ENCODE measurements at places on chromosomes 6 and 20.

DNA sequence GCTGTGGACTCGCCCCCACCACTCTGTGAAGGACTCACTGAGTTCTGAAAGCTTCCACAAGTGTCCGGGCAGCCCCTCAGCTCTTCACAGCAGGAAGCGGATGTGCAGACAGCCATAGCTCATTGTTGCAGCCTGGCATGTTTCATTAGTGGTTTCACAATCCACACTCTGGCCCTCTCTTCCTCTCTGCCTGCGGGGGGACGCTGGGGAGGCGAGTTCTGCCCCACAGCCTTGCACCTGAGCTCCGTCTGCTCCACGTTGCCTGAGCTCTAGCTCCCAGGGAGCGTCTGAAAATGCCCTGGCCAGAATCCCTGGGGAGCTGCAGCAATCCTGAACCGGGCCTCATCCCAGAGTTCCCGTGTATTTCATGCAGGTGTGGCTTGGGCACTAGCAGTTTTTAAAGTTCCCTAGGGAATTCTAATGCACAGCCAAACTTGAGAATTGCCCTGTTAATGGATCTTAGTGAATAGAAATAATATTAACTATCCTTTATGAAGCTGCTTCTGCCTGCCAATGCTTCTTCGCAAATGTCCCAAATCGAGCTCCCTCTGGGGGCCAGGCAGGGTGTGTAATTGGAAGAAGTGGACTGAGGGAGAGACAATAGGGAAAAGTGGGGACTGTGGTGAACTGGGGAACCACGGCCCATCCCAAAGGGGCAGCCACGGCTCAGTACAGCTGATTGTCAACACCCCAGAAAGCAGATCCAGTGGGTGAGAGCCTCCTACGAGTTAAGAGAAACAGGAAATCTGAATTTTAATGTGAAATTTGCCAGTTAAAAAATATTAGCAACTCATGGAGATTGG lies 51.5 kb downstream of the CTCFL start:
- no peak for DNase-seq

GRCh38 chr6:109471105-109471810 lies 11.8 kb downstream of the ZBTB24 start:
- DNase-seq, result no peak

- no peak for DNase-seq
Observed at GRCh38 chr6:11346516-11346915, 114.0 kb upstream of the NEDD9 start.

DNA sequence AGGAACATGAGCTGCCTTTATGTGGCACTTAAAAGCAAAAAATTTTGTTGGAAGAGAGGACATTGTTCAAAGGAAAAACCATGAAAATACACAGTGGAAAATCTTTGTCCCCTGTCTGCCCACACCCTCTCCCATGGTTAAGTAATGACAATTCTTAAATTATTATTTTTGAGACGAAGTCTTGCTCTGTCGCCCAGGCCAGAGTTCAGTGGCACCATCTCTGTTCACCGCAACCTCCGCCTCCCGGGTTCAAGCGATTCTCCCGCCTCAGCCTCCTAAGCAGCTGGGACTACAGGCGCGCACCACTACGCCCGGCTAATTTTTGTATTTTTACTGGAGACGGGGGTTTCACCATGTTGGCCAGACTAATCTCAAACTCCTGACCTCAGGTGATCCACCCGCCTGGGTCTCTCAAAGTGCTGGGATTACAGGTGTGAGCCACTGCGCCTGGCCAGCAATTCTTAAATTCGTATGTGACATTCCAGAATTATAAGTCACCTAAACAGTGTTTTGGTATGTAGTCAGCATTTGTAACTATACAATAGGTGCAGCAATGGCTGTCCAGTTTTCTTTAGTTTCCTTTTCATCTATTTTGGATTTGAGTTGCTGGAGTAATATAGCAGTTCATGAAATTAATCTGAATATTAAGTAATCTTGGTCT lies 636 bp upstream of the SSR1 start:
- no peak for DNase-seq

GRCh38 chr6:2733736-2734480 lies 16.8 kb downstream of the MYLK4 start:
- no peak for DNase-seq

- DNase-seq, result no peak
Observed at GRCh38 chr6:111573892-111574797, 31.5 kb downstream of the TRAF3IP2 start.

DNA sequence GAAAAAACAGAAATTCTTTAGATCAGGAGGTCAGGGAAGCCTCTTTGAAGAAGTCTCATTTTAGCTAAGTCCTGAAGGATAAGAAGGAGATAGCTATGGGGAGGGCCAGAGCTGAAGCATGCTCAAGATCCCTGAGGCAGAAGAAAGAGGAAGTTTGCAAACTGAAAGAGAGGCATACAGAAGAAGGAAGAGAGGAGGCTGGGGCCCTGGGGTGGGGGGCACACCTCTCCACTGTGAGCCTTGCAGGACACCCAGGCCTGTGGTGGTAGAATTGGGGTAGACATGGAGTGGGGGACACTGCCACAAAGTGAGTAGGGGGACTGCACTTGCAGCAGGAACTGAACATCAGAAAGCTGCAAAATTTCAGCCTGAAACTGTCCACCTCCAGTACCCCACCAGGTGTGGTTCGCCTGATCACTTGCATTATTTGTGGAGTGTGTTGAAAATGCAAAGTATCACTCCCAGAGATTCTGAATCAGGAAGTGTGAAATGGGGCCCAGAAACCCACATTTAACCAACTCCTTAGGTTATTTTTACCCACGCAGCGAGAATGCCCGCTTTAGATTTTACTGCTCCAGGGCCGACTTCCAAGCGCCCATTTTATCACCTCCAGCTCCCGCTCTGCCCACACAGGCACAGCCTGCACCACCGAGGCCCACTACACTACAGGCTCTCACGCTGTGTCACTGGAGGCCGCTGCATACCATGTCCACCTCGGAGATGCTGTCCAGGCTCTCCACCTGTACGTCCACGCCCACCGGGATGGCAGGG lies 44.0 kb downstream of the GABRR2 start:
- DNase-seq, result no peak

- DNase-seq, result no peak
Observed at GRCh38 chr6:158810155-158811095, 8.7 kb downstream of the EZR start.

GRCh38 chr20:1310071-1310470 lies 18.9 kb downstream of the SDCBP2 start:
- DNase-seq, result no peak

DNA sequence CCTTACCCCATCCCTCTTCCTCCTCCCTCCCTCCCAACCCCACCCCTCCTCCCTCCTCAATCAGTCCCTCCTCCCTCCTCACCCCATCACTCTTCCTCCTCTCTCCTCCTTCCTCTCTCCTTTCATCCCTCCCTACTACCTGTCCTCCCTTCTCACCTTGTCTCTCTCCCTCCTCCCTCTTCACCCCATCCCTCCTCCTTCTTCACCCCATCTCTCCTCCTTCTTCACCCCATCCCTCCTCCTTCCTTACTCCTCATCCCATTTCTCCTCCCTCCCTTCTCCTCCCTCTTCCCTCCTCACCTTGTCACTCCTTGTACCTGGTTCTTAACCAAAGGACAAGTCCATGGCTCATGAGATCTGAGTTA lies 222.4 kb downstream of the TTLL2 start:
- no peak for DNase-seq

DNA sequence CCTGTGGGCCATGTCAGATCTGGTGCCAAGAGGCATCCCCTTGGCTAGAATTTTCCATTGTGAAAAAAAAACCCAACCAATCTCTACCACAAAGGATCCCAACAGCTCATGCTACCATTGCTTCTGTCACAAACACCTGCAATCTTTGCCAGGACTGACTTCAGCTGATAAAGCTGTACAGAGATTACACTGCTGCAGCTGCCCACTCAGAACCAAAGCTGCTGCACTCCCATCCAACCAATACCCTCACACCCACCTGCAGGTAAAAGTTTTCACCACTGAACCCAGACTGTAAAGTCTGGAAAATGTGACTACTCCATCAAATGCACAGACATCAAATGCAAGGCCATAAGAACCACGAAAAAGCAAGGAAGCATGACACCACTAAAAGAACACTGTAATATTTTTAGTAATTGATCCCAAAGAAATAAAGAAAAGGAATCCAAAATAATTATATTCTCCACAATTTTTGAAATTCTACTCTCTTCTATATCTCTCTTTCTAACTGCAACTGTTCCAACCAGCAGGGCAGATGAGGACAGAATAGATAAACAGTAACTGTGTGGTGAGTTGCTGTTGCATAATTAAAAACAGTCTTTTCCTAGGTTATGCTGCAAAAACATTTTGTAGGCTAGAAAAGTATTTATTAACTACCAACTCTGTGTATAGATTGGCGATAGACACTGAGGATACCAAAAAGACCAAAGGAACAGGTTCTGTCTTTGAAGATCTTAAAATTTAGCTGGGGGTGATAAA lies 128.0 kb upstream of the MCHR2 start:
- no peak for DNase-seq

DNA sequence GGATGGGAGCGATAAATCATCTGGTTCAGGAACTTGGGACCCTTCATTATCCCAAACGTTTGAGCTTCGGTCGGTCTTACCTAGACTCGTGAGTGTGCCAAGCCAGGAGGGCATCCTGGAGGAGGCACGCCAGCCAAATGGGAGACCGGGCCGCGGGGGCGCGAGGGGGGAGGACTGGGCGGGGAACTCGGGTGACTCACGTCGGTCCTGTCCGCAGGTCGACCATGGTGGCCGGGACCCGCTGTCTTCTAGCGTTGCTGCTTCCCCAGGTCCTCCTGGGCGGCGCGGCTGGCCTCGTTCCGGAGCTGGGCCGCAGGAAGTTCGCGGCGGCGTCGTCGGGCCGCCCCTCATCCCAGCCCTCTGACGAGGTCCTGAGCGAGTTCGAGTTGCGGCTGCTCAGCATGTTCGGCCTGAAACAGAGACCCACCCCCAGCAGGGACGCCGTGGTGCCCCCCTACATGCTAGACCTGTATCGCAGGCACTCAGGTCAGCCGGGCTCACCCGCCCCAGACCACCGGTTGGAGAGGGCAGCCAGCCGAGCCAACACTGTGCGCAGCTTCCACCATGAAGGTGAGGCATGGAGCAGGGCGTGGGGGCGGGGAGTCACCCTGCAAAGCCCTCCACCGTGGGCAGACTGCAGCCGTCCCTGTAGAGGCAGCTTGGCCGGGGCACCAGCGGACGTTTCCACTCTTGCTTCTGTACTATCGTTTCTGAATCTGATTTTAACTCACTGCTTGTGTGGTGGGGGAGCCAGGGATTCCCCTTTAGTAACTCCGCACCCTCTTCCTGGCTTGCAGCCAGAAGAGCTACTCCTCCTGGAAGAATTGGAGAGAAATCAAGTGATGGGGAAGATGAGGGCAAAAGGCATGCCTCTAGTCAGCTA lies 2.7 kb downstream of the BMP2 start:
- no peak for DNase-seq

- no peak for DNase-seq
Observed at GRCh38 chr6:67698534-67698933, 936.5 kb upstream of the ADGRB3 start.

DNA sequence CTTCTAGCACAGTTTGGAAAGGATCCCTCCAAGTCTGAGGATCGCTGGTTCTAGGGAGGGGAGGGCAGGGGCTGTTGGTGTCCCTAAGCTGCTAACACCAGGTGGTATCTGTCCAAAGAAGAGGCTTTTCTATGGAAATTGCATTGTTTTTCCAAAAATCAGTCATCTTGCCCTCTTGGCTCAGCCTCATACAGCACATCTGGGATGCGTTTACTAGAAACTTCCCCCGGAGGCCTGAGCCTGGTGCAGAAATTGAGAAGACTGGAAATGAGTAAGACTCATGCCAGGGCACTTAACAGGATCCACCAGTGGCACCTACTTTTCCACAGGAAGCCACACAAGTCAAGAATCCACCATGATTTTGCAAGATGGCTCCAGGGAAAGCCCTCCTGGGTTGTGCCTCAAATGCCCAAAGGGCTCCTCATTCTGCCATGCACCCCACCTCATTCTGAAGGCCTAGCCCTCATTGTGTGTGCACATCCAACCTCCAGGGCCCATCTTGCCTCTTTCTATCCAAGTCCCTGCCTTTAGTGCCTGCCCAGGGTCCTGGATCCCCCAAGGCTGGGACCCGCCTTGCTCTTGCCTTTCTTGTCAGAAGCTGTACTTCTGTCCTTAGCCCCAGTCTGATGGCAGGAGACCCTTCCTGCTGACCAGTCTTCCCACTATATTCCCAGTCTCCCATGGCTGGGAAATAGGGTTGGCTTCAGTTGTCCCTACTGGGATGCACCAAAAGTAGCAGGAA lies 97.6 kb downstream of the MRPL14 start:
- DNase-seq, result no peak

GRCh38 chr20:62318400-62319345 lies 15.9 kb downstream of the ADRM1 start:
- no peak for DNase-seq

DNA sequence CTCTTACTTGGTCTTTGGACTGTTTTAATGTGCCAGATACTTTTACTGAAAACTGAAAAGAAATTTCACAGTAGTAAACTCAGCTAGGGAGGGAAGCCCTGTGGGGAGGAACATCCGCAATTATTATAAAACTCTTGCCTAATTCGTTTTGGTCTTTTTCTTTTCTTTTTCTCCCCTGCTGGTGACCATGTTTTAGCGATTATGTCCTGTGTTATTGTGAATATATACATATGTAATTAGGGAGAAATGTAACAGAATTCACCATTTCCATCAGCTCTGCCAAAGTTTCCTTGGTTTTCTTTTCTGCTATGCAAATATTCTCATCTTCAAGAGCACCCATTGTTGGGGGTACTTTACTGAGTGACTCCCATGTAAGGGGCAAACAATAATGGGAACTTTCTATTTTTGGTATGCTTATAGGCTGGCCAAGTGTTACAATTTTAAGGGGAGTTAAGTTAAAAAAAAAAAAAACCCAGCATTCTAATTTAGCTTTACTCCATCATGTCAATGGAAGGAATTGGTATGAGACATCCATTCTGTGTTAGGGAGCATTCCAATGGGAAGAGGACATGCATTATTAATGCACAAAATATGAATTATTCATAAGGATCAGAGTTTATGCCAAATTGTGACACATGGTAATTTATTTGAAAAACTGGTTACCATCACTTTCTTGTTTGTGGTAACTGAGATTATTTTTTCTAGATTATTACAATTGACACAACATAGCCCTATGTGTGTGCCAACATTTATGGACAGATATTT lies 2.0 kb downstream of the DOK5 start:
- no peak for DNase-seq

DNA sequence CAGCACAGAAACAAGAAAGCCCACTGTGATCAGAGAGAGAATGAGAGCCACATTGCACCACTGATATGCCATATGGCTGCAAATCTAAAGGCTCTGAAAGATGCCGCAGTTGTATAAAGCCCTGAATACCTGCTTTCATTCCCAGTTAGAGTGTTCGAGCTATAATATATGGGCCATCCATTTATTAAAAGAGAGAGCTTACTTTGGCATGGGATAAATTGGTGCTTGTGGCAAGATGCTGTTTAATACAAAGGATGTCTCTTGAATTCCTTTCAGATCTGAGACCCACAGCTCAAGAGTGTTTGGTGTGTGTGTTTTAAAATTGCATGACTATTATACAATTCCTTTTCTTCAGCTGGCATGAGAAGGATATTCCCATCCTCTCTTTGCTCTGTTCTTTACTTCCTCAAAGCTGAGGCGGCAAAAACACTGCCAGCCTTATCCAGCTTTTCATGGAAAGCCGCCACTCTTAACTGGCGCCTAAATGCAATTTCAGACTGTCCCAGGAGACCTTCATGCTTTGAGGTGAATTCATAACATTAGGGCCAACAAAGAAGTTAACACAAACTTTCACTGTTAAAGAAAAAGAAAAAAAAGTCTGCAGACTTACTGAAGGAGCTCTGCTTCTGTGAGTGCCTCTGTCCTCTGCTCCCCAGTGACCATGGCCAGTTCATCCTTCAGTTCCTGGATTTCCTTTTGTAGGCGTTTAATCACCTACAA lies 147.6 kb downstream of the KIF6 start:
- DNase-seq, result no peak
